Hippocampal formation (tissue), 2 donors: ENCODE measurements at places on chromosomes 5 and 9.
A peak's percentile ranks its signal among the peaks of the same experiment; 100 is the strongest.

DNA sequence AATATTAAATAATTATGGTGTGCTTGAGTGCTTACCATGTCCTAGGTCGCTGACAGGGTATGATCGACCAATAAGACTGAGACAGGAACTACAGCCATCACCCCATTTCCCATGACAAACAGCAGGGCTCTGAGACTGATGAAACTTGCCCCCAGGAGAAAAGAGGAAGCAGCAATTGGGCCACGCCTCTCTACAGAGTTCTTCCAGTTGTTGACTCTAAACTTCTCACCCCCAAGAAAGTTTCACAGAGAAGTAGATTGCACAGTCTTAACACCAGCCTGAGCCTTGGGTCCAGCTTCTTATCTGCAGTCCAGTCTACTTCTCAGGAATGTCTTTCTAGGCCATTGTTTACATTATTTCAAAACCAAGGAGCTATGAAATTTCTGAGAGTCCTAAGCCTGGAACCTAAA is 182.2 kb upstream of the ANKRD55 start:
- peak; percentile 24 for DNase-seq

- no peak for DNase-seq
These were observed 7.6 kb downstream of the SHROOM1 start for GRCh38 chr5:132822650-132823480.

DNA sequence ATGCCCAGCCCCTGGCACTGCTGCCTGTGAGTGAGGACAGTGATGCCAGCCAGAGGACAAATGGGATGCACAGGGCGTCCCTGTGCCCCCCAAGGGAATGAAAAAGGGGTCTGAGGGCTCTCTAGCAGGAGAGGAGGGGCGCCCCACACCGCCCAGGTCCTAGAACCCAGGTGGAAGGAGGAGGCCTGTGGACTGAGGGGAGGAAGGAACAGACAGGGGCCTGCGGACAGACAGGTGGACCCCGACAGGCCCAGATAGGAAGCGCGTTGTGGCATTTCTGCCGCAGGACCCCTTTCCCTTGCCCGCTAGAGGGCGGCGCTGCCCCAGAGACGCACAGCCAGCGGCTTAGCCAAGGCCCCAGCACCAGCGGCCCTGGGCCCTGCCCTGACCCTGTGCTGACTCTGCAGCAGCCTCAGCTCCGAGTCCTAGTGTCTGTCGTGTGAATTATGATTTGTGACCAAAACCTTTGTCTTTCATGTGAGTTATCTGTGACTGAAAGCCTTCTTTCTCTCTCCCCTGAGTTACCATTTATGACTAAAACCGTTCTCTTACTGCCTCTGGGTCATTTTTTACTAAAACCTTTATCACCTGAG is 30.7 kb downstream of the TRIP13 start:
- DNase-seq = peak; percentile 71

GRCh38 chr9:15942831-15943424 is 390.1 kb downstream of the CCDC171 start:
- DNase-seq = no peak

DNA sequence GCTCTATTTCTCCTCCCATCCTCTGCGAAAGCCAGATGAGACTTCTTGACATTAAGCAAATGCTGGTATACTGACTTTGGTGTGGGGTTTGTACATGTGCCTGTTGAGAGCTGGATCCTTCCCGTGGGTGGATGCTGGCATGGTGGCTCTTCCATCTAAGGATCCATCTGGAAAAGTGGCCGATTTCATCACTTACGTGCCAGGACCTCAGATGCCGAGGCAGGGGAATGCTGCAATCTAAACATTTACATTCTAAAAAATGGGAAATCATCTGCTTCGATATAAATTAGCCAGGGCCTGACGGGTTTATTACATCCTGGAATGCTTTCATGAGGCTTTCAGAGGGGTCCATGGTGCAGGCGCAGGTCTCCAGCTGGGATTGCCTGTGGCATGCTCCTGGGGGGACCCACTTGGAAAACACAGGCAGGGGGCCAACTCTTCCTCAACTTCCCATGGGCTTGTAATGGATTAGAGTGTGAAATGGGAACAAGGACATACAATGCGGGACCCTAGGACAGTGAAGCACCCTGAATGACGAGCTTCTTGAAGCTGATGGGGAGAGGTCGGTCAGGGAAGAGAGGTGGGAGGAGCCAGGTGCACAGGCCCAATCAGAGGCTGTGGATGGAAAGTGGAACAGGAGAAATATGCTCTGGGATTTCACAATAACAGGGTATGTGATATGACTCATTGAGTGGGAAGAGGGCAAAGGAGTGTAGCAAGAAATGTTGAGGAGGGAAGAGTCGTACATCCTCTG is 105.5 kb upstream of the PITX1 start:
- DNase-seq = no peak

- DNase-seq = no peak
These were observed at the start of gene STC2 for GRCh38 chr5:173327948-173328843. STC2 (minus strand) TSS chr5:173328414; CDS start chr5:173328193, 221 bp downstream.

DNA sequence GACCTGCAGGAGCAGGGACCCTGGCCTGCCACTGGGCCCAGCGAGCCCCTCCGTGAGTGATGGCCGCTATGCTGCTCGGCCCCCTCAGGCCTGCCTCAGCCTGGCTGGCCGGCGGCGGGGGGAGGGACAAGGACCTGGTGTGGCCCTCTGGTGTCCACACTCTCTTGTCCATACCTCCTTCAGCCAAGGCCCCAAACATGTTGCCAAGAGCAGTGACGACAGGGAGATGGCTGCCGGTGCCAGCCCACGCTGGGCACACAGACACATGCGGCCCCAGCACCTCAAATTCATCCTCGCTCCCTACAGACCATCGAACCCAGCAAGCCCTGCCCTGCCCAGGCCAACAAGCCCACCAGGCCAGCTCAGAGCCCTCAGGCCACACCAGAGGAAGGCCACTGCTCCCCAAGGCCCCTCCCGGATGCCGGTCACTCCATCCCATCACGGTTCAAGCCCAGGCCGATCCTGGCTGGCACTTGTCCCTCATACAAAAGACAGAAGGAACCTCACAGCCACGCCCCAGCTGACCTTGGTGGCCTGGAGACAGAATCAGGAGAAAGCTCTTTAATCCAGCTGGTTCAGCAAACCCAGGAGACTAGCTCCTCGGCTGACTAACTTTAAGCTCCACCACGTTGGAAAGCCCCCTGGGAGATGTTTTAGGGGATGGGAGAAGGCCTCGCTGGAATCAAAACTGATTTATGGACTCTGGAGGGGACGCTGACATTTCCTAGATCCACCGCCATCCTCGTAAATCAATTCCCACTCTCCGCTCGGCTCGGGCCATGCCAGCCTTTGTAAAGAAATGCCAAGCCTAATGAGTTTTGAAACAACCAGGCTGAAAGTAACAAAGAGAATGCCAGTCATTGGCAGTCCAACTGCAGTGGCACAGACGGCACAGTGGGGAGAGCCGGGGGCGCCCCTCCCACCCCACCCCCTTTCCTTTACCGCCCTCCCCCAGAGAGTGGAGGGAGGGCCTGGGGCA is 84.9 kb downstream of the VAV2 start:
- DNase-seq = no peak

DNA sequence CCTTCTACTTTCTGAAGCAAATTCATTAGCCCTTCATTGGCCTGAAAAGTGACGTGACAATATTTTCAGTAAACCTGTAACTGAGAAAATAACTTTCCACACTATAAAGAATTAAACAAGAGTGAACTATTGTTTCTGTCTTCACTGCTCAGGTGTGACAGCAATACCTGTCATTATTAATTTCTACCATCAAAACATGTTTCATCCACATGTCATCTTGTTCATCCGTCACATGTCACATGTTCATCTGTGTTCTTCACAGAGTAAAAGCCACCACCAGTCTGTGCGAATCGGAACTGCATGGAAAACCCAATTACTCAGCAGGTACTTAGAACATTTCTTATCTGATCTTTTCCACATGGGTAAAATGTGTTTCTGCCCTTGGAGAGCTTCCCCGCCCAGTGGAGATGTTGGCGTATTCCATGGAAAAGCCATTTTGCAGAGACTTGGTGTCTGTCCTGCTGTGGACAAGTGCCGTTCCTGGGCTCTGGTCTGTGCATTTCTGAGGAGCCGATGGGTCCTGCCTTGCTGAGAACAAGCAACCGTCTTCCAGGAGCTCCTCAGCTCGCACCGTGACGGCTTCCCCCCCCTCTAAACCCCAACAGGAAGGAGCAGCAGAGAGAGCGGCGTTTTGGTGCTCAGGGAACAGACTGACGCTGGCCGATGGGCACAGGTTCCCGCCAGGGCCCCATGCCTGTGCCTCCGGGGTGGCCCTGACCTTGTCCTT is 10.6 kb upstream of the EXOC3 start:
- no peak for DNase-seq

DNA sequence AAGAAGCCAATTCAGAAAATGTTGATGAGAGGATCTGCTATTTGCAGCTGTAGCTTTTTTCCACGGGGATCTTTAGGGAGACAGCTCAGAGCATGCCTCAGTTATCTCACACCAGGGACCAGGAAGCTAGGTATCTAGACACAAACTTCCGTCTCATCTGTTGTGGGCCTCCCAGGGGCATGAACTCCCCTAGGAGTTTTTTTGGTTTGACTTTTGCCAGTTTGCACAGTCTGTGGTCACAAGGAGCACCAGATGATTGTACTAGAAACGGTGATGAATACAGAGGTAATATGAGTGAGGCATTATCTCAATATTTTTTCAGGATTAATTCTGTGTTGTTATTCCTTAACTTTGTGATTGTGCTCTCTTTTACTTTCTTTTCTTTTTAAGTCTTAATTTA is 533.2 kb upstream of the SEMA6A start:
- no peak for DNase-seq

DNA sequence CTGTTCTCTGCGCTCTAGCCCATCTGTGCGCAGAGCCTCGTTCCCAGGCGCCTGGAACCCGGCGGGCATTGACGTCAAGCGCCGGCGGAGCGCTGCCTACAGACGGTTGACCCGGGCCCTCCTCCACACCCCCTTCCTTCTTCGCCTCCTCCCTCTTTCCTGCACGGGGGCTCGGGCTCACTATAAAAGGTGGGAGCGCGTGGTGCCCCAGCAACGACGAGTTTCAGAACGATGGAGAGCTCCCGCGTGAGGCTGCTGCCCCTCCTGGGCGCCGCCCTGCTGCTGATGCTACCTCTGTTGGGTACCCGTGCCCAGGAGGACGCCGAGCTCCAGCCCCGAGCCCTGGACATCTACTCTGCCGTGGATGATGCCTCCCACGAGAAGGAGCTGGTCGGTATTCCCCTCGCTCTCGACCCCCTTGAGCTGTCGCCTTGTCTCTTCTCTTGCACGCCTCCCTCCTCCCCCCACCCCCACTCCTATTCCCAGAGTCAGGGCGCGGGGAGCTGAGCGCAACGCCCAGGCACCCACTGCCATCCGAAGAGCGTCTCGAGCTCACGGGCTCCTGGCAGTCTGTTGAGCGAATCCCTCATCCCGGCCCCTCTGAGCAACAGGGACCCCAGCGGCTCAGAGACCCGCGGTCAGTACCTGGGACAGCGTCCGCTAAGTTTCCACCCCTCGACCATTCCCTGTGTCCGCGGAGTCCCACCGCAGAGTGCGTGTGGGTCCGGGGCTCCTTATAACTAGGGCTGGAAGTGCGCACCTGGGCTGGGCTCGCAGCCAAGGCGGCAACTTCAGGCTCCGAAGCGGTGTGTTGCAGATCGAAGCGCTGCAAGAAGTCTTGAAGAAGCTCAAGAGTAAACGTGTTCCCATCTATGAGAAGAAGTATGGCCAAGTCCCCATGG is at the start of gene CARTPT:
Gene CARTPT (plus strand): TSS at position 213 of the 902 bp plus-strand sequence. CDS start 19 bp downstream, at position 232.
- no peak for DNase-seq

DNA sequence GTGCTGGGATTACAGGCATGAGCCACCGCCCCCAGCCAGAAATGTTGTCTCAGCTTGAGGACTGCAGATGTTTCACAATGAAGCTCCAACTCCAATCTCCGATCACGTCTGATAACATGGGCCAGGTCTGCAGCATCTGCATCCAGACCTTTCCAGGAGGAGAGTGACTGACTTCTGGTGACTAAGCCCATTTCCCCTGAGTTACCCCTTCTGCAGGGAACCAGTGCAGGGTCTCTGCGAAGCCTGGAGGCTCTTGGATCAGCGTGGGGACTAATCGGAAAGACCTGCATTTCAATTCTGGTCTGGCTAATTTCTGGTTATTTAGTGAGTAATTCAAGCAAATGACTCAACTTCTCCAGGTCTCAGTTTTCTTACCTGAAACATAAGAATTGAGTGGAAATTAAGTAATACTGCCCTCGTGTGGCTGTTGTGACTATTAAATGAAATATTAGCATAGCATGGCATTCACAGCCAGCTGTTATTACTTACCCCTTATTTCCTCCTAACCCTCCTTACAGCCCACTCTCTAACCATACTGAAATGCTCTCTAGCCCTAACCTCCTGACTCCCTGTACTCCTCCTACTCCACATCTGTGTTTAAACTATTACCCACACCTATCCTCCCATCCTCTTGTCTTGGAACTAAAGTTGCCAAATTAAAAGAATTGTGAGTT is 2.2 kb upstream of the GNPDA1 start:
- peak; percentile 61 for DNase-seq

DNA sequence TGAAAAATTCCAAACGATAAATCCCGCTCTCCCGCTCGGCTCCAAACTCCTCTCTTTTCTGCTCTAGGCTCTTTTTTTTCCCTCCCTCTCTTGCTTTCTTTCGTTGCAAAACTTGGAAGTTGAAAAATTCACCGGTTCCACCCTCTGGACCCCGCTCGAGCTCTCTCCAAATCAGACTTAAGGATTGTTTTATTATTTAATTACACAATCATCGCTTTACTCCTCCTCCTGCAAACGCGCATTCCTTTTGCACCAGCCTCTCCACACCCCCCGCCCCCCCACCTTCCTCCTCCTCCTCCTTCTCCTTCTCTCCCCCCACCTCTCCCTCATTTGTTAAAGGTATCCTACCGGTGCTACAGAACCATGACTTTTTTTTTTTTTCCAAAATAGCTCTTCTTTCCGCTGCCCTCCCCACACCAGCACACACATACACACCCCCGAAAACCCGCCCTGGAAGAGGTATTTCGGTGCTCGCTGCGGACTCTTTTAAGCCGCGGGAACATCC is 535 bp upstream of the NFIB start:
- no peak for DNase-seq

DNA sequence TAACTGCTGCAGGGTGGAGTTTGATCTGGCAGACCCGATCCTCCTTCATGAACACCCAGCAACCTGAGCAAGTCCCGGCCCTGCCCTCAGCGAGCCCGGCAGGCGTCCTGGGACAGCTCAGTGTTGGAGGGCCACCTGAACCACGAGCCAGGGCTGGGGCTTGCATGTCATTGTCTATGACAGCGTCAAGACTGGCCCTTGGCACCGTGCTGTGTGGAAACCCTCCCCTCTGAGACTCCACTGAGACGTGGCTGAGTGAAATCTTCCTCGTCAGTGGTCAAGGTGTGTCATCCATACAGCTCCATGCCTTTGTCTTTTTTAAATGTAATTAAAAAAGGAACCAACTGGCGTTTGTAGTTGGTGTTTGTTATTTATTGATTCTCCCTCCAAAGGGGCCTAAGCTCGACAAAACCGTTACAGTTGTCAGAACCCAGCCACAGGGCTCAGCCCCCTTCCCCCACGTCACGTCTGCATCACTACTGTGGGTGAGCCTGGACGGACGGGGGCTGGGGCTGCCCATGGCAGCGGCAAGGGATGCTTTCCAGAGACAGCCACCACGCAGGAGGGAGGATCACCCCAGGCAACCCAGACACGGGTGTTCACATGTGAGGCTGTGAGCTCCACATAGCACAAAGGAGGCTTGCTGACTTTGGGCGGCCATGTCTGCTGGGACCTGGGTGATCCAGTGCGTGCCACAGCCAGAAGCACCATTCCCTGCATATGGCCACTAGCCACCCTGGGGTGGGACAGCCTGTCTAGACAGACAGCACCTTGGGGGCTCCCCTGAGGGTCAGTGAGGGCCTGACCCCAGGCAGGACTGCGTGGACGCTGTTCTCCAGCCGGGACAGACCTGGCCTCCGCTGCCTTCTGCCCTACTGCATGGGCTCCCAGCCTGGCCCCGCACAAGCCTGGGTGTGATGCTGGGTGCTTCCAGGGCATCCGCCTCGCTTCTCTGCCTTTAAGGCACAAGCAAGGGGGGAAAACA is 7.3 kb downstream of the UCK1 start:
- no peak for DNase-seq
